Stimulated activated CD8-positive, alpha-beta memory T cell treated with anti-CD3 and anti-CD28 coated beads, Interleukin-4, amount 100 ng/mL, for 1 hour (primary cell): ENCODE measurements at places on chromosomes 16 and 17.

DNA sequence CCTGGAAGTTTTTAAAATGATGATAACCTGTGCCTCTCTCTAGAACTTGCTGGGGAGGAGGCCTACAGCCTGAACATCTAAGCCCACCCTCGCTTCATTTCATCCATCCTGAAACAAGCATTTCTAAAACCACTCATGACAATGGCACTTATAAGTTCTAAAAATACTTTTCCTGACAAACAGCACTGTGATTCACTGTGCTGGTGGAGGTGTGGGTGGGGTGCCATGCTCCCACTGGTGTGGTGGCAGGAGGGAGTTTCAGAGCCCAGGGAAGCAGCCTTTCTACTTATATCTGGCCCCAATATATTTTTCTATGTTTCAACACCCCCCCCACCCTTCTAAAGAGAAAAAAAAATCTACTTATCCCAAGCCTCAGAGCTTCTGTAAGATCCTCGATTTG, 52.6 kb downstream of the RAB11FIP4 start:
- DNase-seq: no peak

DNA sequence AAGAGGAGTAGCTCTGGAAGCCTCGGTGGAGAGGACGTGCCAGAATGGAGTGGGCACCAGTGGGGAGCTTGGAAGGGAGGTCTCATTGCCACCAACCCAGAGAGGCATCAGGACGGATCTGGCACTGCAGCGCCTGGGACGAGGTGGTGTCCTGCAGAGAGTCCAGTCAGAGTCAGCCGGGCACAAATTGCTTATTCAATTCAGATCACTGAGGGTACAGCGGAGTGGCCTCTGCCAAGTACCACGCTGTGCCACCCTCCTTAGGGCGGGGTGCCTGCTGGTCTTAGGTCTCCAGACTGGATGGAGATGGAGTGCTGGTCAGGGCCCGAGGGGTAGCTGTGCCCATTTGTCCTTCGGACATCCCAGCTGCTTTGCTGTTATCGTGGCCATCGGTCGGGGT, 18.9 kb upstream of the SPPL2C start:
- no peak for DNase-seq

- no peak for DNase-seq
These were observed 93.3 kb downstream of the HELZ start for GRCh38 chr17:67151717-67152116.

- no peak for DNase-seq
These were observed 8.1 kb downstream of the BTBD17 start for GRCh38 chr17:74353446-74354060.

DNA sequence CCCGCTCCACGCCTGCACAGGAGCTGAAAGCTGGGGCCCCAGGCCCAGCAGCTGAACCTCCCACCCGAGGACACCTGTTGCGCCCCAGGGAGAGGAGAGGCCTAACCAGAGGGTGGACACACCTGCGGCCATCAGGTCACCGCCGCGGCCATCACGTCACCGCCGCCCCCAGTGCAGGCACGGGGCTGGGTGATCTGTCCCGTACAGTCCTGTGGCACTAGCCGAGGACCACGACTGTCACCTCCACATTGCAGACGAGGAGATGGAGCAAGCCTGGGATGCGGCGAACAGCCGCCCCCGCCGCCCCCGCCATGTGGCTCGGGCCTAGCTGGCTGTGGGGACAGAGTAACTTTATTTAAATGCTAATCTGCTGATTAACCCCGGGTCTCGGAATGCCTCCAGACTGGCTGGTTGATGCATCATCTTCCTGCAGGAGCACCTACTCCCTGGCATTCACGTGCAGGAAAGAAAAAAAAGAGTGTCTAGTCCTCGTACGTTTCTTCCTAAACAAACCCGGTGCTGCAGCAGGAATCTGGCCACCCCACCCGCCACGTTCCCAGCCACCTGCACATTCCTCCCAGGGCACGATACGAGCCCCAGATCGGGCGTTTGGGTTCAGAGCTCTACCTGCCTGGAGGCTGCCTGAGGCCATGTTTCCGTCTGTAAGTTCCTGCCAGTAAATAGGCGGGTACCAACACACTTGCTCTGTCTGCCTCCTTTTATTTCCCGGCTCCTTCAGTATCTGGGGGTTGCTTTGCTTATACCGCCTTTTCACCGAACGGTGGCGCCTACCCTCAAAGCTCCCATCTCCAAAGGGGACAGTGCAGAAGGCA, 29.9 kb downstream of the PIEZO1 start:
- DNase-seq: no peak

GRCh38 chr17:83155128-83156121, 76.0 kb downstream of the METRNL start:
- DNase-seq: no peak

- no peak for DNase-seq
These were observed 263.6 kb upstream of the DYNLRB2 start for GRCh38 chr16:80277182-80277581.

DNA sequence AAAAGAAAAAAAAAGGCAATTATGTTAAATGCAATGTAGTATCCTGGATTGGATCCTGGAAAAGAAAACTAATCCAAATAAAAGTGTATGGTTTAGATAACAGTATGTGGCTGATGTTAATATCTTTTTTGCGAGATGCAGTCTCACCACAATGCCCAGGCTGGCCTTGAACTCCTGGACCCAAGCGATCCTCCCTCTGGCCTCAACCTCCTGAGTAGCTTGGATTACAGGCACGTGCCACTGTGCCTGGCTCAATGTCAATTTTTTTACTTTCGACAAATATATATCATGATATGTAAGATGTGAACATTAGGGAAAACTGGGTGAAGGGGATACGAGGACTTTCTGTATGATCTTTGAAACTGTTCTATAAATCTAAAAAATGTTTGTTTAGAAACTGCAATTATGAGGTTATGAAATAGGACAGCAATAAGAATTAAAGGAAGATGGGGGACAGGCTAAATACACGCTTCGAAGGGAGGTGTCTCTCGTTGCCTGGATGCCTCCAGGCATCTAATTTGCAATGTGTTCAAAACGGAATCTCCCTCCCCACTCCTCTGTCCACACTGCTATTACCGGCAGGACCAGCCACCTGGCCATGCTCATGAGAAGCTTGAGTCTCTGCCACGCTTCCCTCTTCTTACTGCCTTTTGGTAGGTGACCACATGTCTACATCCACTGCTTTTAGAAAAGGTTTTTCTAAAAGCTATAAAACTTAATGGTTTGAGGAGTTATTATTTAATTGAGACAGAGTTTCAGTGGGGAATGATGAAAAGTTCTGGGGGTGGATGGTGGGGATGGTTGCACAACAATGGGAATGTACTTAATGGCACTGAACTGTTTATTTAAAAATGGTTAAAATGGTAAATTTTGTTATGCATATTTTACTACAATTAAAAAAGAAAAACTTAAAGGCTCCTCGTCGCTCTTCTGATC, 15.2 kb downstream of the UBE2O start:
- no peak for DNase-seq
